Left renal cortex interstitium (tissue), 4 donors: ENCODE measurements at places on chromosomes 5 and 9.

DNA sequence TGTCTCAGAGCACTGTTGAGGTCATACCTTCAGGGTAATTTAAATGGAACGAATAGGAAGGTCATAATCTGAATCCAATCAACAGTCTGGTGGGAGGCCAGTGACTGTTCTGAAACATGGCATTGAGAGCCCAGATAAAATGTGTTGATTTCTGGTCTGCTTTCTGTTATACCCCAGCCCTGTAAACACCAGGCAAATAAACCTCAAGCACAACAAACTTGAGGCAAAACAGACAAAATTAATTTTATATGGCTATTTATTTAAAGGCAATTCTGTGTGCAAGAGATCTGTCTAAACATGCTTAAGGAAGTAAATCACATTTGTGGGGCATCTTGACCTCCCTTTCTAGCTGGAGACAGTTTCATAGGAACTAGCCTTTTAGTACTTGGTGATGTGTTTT, 140.9 kb upstream of the SPEF2 start:
- DNase-seq = no peak

DNA sequence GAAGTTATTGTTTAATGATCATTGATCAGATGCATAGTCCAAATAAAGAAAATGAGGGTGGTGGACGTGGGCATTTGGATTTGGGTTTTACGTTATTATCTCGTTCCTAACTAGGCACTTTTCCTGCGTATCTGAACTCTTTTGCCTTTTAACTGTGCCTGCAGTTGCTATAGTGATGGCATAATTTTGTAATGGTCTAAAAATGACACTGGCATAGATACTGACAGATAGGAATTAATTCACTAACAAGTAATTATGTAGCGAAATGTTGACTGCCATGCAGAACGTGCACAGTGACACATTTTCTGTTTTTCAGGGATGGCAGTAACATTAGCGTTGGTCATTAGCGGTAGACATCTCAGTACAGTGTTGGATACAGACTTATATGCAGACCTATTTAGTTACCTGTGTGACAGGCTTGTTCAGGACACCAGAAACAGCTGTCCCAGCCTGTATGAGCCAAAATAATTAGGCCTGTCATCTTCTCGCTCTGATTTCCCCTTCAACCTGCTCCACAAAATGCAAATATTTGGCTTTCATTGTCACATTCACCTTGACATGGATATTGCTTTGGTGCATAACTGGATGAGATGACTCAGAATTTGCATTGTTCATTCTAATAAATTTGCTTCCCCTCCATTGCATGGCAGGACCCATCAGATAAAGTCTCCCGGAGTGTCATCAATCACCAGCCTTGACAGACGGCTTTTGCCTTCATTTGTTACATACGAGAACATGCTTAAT, 413.3 kb upstream of the IRX1 start:
- no peak for DNase-seq

GRCh38 chr9:92295827-92296258, 2.3 kb upstream of the IARS1 start:
- DNase-seq = no peak

- DNase-seq = no peak
These were observed 6.0 kb downstream of the ISL1 start for GRCh38 chr5:51389288-51389576.

DNA sequence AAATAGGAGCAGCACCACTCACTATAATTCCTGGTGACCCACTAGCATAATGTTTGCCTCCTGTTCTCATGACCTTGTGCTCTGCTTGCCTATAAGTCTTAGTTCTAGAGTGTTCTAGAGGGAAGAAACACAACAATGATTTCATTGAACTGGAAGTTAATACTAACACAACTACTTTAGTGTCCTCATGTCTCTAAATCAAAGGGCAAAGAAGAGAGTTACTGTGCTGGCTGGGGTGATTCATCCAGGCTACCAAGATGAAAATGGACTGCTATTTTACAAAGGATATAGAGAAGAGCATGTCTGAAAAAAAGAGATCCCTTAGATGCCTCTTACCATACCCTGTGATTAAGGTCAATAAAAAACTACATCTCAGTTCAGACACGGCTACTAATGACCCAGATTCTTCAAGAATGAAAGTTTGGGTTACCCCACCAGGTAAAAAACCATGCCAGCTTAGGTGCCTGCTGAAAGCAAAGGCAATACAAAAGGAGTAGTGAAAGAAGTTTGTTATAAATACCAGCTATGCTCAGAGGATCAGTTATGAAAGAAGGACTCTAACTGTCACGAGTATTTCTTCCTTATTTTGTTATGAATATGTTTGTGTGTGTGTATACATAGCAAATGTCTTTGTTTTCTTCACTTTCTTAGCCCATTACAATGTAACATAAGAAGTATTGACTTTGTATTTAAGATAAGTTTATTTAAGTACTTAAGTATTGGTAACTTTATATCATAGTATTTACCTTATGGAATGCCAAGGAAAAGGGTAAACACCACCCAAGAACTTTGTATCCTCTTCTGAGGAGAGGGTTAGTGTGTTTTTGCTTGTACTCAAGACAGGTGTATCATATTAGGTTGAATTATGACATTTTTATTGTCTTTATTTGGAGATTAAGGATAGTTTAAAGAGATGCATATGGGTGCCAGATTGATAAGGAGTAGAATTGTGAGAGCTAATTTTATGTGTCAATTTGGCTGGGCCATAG, 314.1 kb upstream of the PTGER4 start:
- DNase-seq = no peak

- no peak for DNase-seq
These were observed 28.3 kb downstream of the OLFML2A start for GRCh38 chr9:124805186-124805585.

- no peak for DNase-seq
These were observed 78.5 kb downstream of the SH3TC2 start for GRCh38 chr5:148984345-148984744.

DNA sequence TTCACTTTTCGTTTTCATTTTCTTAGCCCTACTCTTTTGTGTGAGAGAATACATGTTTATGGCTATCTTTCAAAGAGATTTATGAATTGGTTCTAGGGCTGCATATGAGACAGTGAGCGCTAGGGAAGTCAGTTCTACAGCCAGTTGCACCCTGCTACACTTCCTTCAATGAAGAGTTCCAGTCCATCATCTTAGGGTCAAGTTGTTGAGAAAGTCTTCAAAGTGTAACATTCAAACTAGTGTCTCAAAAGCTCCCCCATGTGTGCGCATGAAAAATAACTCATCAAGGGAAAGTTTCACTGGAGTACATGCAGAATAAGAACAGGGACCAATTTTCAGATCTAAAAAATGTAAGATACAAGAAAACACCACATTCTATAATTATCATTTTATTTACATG, 317.2 kb downstream of the DEPDC1B start:
- peak; percentile 37 for DNase-seq

DNA sequence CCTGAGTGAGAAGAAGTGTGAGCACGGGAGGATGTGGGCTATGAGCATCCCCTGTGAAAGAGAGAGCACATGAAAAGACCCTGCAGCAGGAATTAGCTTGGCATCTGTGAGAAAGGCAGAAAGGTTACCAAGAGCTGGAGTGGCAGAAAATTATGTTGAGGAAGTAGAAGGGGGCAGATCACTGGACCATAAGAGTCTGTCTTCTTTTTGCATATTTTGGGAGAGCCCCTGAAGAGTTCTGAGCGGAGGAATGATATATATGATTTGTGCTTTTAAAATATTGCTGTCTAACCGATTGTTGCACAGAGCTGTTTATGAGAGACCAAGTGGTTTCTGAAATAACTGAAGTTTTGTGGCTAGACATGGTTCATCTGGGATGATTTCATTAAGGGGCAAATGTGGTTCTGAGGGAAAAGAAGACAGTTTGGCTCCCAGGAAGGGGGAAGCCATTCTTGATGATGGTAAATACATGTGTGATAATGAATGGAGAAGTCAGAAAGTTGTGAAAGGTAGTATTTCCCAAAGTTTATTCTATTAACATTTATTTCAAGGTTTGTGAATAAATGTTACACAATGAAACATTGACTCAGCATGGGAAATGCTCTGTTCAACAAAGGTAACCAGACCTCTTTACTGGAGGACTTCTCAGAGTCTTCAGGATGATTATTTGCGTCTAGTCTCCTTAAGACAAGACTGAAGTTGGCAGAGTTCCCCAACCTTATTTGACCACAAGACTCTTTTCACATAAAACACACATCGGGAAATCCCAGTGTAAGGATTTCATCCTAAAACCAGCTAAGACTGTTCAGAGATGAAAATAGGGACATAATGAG, 31.5 kb upstream of the ADRB2 start:
- DNase-seq = no peak

GRCh38 chr9:35257986-35258659, 96.3 kb downstream of the UNC13B start:
- no peak for DNase-seq

- DNase-seq = no peak
These were observed 17.3 kb downstream of the ODF2 start for GRCh38 chr9:128473104-128473503.

DNA sequence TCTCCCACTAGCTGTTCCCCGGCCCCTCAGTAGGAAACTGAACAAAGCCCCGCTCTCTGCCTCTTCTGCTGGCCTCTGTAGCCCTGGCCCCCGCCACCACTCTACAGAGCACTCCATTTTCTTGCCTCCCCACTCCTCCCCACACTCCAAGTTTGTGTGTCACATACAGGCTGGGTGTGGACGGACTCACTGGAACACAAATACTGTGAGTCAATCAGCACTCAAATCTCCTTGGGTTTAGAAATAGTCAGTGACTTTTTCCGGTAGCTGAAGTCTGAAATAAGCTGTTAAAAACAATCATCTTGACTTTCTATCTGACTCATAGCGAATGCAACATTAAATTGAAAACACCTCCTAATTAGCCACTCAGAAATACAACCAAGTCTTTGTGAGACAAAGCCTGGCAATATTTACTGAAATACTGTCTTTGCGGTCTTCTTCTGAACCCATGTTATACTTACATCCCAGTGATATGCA, 122.5 kb downstream of the LHFPL2 start:
- no peak for DNase-seq

GRCh38 chr5:54243483-54244080, 66.8 kb downstream of the ARL15 start:
- no peak for DNase-seq

GRCh38 chr5:93355691-93356090, 225.3 kb downstream of the NR2F1-AS1 start:
- no peak for DNase-seq

DNA sequence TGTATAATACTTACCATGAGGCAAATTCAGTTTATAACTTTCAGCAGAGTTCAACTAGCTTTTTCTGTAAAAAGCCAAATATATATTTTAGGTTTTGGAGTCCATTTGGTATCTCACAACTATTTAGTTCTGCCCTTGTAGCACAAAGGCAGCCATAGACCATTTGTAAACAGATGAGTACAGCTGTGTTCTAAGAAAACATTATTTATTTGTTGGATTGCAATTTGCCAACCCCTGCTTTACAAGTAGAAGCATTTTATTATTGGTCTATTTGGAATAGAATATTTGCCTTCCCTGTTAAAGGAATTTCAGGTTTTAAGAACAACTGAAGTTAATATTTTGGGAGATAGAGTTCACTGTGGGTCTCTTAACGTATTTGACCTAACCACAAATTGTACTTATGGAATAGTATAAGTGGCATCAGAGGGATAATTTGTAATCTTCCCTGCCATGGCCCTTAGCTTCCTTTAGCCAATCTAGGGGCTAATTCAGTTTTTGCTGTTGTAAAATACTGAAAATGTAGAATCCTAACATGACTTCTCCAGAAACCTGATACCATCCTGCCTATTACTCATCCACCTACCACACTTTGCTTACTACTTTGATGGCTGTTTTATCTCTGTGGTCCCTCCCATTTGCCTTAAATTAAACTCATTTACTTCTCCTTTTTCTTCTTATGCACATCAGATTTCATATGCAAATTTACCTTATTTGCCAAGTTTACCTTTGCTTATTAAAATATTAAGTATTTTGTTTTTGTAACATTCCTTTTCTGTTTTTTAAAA, 109.2 kb downstream of the DMXL1 start:
- no peak for DNase-seq

DNA sequence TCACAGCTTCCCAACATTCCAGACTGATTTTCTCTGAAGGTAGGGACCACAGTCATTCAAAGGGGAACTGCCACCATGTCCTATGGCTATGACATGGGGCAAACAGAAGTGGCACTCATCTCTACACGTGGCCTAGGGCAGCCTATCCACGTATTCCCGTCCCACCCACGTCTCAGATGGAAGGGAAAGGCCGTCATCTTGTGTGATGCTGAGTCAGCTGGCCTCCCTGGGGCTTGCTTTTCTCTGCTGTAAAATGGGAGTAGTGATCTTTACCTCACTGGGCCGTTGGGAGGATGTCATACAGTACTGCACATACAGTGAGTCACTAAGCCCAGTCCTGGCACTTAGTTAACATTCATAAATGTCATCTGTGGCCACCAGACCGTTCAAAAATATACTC, 72.3 kb downstream of the RAPGEF1 start:
- no peak for DNase-seq

DNA sequence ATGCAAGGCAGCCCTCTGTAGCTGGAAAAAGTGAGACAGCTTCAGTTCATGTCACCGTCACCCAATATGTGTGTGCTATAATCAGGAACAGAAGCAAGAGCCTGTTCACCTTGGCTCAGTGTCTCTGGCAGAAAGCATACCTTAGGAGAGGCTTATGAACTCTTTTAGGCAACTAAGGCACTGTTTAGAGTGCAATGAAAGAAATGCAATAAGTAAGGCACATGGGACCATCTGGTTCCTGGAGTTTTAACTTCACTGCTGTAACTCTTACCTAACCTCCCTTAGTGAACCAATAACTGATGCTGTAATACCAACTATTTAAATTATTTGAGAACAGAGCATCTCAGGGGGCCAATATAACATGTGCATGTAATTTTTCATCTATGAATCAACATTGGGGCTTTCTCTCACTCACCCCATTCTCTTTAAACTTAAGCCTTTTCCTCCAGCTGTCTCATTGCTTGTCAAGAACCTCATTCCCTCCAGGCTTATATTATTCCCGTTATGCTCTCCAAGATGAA, 32.4 kb downstream of the C9 start:
- no peak for DNase-seq

DNA sequence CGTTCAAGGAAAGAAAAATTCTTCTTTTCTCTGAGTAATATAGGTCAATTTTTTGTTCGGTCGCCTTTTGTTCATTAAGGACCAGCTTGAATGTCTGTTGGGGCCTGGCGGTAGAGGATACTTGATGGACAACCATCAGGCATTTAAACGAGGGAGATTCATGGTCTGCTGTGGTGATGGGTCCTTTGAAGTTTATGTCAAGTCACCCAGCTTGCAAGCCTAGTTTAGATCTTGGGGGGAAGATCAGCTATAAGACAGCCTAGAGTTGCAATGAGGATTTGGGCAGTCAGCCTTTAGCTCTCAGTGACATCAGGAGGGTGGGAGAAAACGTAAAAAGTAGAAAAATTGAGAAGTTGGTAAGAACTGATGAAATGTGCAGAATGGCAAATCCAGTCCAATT, 80.2 kb upstream of the SPRY4 start:
- DNase-seq = no peak

GRCh38 chr9:81411961-81412360, 277.4 kb downstream of the TLE1 start:
- no peak for DNase-seq

- DNase-seq = no peak
These were observed 44.1 kb upstream of the ITGA2 start for GRCh38 chr5:52945040-52945439.
